AG08396 (cell line): ENCODE measurements at places on chromosomes 3 and 15.

GRCh38 chr15:43547539-43547938 lies 30.1 kb downstream of the MAP1A start:
- no peak for DNase-seq

DNA sequence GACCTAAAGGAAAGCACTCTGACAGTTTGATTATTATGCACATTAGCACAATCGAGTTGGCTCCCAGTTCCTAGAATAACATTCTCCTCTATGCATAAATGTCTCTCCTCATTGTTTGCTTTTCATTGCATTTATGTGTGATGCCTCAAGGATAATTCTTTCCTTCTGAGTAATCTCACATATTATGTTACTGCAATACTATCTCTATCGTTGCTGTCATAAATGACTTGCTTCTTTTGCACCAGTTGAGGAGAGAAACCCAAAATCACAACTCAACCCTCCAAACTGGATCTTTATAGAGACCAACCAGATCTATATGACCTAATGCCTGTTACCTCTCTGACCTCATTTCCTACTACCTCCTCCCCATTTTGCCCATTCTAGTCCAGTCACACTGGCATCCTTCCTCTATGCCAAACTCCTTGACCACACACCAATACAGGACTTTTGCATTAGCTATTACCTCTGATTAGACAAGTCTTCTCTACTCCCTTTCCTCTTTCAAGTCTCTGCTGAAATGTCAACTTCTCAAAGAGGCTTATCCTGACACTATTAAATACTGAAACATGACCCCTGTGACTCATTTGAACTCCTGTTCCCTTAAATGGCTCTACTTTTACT lies 1026.0 kb downstream of the TUSC7 start:
- DNase-seq: peak; percentile 26

DNA sequence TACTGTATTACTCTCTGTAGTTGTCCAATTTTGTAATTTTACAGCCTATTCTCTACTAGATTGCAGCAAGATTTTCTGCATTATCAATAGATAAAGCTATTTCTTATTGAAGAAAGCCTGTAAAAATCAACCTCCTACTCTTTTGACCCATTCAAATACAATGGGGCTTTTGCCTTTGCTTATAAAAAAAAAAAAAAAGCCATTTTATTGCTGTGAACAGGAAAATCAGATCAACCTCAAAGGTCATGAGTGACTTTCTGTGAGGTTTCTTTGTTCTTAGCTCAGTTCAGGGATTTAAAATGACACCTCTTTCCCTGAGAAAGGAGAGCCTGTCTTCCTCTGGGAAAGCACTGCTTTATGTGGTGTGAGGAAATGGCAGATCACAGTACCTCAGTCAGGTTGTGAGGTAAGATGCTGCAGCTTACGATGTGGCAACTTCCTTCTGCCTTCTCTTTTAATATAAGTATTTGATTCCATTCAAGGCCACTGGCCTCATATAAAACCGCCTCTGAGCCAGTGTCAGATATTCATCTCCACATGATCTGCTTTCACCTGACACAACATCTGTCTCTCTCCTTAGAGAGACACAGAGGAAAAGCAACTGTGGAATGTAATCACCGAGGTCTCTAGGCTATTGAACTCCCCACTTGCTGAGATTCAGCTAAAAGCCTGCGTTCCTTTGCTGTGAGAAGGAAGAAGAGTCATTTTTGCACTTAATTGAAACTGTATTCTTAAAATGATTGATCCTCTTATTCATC lies 161.5 kb upstream of the MB21D2 start:
- DNase-seq: no peak

GRCh38 chr3:115082260-115082659 lies 64.8 kb downstream of the ZBTB20 start:
- DNase-seq: no peak

DNA sequence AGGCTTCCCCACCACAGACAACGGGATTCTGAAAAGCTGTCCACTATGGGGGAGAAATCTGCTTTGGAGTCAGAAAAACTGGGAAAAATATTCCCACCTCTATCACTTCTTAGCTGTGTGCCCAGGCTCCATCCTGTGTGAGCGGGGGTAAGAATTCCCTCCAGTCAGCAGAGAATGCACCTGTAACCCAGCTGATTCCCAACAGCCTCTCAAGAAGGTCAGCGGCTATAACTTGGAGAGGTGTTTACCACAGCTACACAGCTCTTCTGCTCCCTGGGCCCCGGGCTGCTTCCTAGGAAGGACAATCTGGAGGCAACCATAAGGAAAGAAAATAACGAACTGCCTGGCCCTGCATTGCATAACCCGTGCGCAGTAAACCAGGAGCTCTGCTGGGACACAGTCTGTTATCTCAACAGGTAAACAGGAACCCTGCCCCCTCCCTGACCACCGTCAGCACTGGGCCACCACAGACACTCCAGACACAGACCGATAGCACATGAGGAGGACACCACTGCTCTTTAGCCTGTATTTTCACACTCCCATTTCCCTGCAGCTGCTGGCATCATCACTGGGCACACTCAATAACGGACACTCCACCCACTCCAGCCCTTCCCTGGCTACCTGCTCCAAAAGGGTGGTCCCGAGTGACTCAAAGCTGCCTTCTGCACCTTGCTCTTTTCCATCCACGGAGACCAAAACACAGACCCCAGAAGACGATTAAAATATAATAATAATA lies 2.1 kb downstream of the RAB43 start:
- DNase-seq: no peak

- DNase-seq: no peak
These were observed 224.3 kb downstream of the SNRPN start for GRCh38 chr15:25178835-25179672.

- no peak for DNase-seq
These were observed 46.5 kb downstream of the PSMD6 start for GRCh38 chr3:63976872-63977200.

DNA sequence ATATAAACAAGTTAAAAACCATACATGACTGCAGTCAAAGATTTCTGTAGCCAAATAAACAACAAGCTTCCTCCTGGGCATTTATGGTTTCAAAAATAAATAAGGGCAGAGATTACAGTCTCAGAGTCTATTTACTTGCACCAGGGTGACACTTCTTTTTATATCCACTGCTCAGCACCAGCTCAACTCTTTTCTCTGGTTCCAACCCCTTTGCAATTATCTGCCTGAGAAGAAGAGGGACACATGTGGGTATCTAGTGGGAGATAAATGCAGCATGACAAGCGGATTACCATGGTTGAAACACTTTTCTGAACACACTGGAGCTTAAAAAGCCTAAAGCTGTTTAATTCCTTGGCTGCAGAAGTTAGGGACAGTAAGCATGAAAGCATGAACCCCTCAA lies 311.5 kb downstream of the CNTN3 start:
- no peak for DNase-seq

DNA sequence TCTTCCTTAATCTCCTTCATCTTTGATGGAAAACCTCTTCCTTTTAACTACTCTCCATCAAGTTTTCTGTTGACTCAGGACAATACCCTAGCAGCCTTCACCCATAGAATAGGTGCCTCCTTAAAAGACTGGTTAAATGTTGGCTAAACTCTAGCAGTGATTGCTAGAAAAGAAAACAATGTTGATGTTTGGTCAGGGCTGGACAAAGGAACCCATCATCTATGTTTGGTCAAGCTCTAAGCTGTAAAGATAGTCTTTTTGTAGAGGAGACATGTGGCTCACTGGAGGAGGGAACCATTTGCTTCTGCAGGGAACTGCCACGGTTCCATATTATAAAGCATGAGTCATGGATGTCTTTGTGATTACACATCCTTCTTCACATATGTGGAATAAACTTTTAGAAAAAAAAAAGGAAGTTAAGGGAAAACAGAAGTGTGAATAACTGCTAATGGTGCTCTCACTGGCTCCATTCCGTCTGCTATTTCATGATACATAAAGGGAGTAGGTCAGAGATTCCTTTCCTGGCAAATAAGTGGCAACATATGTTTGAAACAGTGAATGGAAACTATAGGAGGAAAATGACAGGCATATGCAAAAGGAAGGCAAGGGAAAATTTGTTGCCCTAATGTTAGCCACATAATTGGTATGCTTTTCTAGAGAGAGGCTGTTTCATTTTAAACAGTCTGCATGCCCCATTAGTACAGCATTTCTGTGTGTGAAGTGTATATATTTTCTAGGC lies 78.2 kb downstream of the CMSS1 start:
- DNase-seq: peak; percentile 44

DNA sequence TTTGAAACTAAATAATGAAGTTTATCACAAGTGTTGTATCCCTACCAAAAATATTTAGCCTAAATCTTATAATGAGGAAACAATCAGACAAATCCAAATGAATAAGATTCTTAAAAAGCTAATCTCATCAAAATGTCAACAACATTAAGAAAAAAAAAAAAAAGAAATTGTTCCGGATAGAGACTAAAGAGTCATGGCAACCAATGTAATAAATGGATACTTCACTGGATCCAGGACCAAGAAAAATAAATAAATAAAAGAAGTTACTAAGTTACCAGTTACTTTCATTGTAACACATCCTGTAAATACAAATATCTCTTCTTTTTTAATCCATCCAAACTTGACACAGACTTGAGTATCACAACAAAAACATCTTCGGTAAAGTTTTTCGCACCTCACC lies 607 bp downstream of the MRPL47 start:
- DNase-seq: no peak

DNA sequence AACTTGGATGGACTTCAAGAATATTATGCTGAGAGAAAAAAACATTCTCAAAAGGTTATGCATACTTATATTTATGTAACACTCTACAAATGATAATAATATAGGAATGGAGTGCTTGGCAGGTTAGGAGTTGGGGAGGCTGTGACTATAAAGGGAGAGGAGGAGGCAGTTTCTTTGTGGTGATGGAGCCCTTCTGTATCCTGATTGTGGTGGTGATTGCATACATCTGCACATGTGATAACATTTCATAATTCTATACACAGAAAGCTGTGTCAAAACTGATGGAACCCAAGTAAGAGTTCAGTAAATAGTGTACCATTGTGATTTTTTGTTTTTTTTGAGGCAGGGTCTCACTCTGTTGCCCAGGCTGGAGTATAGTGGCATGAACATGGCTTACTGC lies 31.7 kb upstream of the FAM3D start:
- no peak for DNase-seq

DNA sequence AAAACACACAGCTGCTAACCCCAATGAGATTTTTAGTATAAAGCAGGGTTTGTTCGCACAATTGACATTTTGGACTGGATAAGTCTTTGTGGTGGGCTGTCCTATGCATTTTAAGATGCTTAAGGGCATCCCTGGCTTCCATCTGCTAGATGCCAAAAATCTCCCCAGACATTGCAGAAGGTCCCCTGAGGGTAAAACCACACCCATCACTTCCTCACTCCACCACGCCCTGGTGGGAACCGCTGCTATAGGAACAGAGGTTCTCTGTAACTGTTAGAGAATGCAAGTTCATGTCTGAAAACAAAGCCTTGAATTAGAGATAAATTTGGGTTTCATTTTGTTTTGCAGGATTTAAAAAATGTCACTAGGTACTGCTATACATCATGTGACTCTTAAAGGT lies 67.7 kb downstream of the ARHGEF26 start:
- DNase-seq: no peak
